SK-N-SH treated with all-trans-retinoic acid at 6 μM for 48 hours (cell line): ENCODE measurements at places on chromosomes 6 and 20.

- ATAC-seq = no peak
These were observed 1265.4 kb upstream of the MAP3K7 start for GRCh38 chr6:91852252-91852651.

- no peak for ATAC-seq
These were observed 128.3 kb downstream of the CARMIL1 start for GRCh38 chr6:25407431-25407830.

DNA sequence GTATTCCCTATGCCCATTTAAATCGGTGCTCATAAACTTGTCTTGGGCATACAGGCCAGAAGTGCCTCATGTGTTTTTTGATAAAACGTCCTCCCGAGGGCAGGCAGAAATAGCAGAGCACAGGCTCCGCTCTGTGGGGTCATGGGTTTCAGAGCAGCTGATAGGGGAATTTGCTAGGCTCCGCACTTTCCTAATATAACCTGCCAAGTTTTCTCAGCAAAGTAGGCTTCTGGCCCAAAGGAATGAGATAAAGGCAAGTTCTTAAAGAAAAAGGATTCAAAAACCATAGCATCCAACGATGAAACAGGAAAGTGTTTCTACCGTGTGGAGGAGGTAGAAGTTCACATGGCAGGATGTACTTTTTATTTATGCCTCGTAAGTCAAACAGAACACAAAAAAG, 69.8 kb upstream of the RALGAPA2 start:
- no peak for ATAC-seq

- ATAC-seq = no peak
These were observed 217.7 kb upstream of the RIN2 start for GRCh38 chr20:19540392-19540791.

GRCh38 chr20:36260316-36260715, 24.0 kb downstream of the AAR2 start:
- no peak; the same call in 2 of the 3 replicates for ATAC-seq

DNA sequence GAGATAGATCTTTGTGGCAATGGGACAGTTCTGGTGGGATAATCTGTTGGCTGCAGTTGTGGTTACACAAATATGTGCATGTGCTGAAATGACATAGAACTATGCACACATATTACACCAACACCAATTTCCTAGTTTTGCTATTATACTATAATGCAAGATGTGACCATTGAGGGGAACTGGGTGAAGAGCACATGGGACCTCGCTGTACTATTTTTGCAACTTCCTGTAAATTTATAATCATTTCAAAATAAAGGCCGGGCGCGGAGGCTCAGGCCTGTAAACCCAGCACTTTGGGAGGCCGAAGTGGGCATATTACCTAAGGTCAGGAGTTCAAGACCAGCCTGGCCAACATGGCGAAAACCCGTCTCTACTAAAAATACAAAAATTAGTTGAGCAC, 8.7 kb downstream of the ARMC12 start:
- ATAC-seq = no peak

GRCh38 chr6:149901444-149902140, 3.7 kb upstream of the RAET1E start:
- ATAC-seq = no peak

GRCh38 chr20:19770375-19770774, 12.3 kb downstream of the RIN2 start:
- ATAC-seq = no peak

DNA sequence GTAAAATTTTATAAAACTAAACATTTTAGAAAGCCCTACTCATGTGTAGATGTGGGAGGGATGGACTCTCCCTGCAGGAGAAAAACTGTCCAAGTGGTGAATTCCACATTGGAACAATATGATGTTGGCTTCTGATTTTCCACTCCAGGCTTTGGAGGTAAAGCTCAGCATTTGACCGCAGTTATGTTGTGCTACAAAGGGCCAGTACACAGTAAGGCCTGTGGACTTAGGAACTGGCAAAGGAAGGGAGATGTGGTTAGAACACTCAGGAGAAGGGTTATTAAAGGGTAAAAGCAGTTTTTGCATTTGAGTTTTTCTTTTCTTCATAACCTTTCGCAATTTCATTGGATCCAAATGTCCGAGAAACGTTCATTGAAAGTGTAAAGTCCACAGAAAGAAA, 150.3 kb upstream of the SASH1 start:
- peak; percentile 46; the same call in 2 of the 3 replicates for ATAC-seq

- ATAC-seq = peak; percentile 38; the same call in 2 of the 3 replicates
These were observed 98.6 kb downstream of the NDUFAF5 start for GRCh38 chr20:13883425-13883824.

GRCh38 chr6:170572704-170573466, 11.6 kb downstream of the PDCD2 start:
- ATAC-seq = no peak

DNA sequence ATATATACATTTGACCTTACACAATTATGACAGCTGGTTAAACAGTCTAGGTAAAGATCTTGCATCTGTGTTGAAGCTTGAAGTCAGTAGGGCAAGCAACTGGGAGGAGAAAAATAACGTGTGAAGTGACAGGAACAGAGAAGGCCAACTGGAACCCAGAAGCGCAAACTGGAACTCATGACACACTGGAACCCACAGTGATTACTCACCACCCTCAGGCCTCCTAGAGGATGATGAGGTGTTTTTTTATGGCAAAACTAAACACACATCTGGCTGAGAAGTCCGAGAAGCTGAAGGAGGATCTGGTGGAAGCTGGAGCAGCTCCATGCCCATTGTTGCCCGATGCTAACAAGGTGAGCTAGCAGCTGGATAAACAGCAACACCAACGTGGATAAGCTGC, 108.1 kb downstream of the TMEM200A start:
- ATAC-seq = no peak

GRCh38 chr20:41553142-41553879, 64.9 kb downstream of the CHD6 start:
- ATAC-seq = no peak

DNA sequence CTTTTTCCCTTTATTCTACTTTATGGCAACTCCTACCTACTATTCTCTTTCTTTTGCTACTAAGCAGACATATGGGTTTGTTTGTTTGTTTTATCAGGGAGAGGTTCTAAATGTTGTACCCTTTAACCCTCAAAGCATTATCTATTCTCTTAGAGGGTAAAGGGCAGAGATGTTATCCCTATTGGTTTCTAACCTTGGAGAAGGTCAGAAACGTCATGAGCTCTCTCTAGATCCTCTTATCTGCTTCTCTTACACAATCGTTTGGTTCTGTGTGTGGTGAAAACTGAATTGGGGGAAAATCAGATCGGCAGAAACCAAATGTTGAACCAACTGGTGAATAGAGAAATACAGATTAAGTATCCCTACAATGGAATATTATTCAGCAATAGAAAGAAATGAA, 6.4 kb upstream of the MPC1 start:
- ATAC-seq = no peak
